Left renal cortex interstitium (tissue), 4 donors: ENCODE measurements at places on chromosomes 1 and 21. TPM values are rescaled to one million over a fixed set of nuclear protein-coding genes. Genes with fewer than 3 reads are reported as not detected.

The MAN1C1 gene
- polyA plus RNA-seq, result 14.5 TPM

The YOD1 gene
- polyA plus RNA-seq, result 14.2 TPM

The TMEM51 gene
- polyA plus RNA-seq, result 19.1 TPM

The FBLIM1 gene
- polyA plus RNA-seq, result 53.2 TPM

The NR0B2 gene
- 1.9 TPM for polyA plus RNA-seq

The CAPZA1 gene
- polyA plus RNA-seq, result 134 TPM

The SLC30A2 gene
- 4.4 TPM for polyA plus RNA-seq

The TCHH gene
- polyA plus RNA-seq, result 0.08 TPM

The MMEL1 gene
- 2.6 TPM for polyA plus RNA-seq

The CD48 gene
- 0.66 TPM for polyA plus RNA-seq

The CYP4X1 gene
- 8.4 TPM for polyA plus RNA-seq

The LPAR3 gene
- polyA plus RNA-seq, result 1.1 TPM

The HAPLN2 gene
- 0.16 TPM for polyA plus RNA-seq

The ITGB2 gene
- polyA plus RNA-seq, result 12.5 TPM

The MIER1 gene
- polyA plus RNA-seq, result 30.3 TPM

The RAB42 gene
- polyA plus RNA-seq, result 2.1 TPM

The PADI4 gene
- 0.35 TPM for polyA plus RNA-seq

The AZIN2 gene
- 8.9 TPM for polyA plus RNA-seq

The TGFBR3 gene
- polyA plus RNA-seq, result 118 TPM

The NT5C1A gene
- polyA plus RNA-seq, result 0.36 TPM

The LAMB3 gene
- 1.2 TPM for polyA plus RNA-seq

The CTSE gene
- 0.16 TPM for polyA plus RNA-seq

The EEIG2 gene
- 19.5 TPM for polyA plus RNA-seq

The NFYC gene
- 89.8 TPM for polyA plus RNA-seq

The OR6F1 gene
- not detected for polyA plus RNA-seq

The RHBDL2 gene
- 1.6 TPM for polyA plus RNA-seq

The OLFML2B gene
- 11.8 TPM for polyA plus RNA-seq

The CD84 gene
- polyA plus RNA-seq, result 0.94 TPM

The HEYL gene
- polyA plus RNA-seq, result 22.1 TPM
